ENCODE measurements at places on chromosomes 2 and 18. TPM values are rescaled to one million over a fixed set of nuclear protein-coding genes. Genes with fewer than 3 reads are reported as not detected.

The FZD7 gene
- total RNA-seq, result 0.97 TPM

DNA sequence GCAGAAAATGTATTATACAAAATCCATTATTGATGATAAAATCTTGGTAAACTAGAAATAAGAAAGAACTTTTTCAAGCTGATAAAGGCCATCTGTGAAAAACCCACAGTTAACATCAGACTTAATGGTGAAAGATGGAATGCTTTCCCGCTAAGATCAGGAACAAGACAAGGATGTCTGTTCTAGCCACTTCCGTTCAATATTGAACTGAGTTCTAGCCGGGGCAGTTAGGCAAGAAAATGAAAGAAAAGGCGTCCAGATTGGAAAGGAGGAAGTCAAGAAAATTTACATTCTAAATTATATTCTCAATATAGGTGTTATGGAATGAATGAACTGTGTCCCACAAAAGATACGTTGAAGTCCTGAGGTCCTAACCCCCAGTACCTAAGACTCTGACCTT is 39.1 kb upstream of the DTNB start:
- DNase-seq, result no peak

The AFF3 gene
- total RNA-seq, result 5.0 TPM

DNA sequence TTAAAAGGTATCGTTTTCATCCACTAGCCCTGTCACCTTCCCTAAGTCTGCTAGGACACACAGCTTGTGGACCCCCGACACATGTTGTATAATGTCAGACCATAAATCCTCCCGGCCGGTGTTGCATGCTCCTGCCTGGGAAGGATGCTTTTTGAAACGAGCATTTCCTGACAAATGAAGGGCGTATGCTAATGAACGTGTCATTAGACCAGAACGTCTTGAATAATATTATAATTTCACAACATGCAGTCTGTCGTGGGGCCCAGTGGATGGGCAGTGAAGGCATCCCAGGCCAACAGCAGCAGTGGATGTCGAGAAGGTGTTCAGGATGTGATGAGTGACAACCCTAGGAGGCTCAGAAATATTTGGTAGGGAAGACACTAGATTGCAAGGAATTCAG is 7.5 kb downstream of the CHRNA1 start:
- DNase-seq, result no peak

GRCh38 chr2:110789706-110790105 is 57.3 kb downstream of the ACOXL start:
- no peak for DNase-seq

GRCh38 chr2:179017773-179018357 is 32.1 kb downstream of the CCDC141 start:
- DNase-seq, result no peak

DNA sequence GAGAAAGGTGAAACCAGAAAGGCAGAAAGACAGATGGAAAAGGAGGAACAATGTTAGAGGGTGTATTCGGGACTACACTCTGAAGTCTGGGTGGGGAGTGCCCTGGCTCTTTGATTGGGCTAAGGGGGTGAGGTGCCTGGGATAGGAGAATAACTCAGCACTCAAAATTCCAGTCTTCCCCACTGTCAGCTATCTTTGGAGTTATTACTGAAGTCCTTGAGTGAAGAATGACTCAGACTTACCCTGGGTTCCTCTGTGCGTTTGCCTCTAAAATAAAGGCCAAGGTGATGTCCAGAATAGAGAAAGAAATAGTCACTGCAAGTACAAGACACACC is 151.8 kb upstream of the SERPINE2 start:
- no peak for DNase-seq

The DDX18 gene
- total RNA-seq, result 124 TPM

GRCh38 chr2:160509016-160509415 is 15.4 kb upstream of the RBMS1 start:
- DNase-seq, result no peak

DNA sequence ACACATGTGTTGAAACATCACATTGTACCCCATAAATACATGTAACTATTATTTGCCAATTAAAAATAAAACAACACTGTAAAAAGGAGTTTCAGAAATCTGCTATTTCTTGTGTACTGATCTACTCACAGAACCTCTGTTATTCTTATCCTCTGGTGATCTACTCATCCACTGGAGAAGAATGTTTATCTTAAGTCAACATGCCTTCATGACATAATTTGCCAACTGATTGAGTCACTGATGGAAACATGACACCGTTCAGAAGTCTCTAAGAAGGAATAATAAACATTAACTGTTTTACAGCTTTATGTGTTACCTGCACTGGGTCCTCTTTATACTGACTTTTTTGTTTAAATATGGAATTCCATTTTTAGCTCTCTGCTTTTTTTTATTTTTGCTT is 555.2 kb downstream of the DCDC2C start:
- DNase-seq, result no peak

- DNase-seq, result no peak
Measured at GRCh38 chr18:58302811-58303210, 258.8 kb downstream of the NEDD4L start.

GRCh38 chr2:123179526-123179925 is 845.6 kb upstream of the CNTNAP5 start:
- no peak for DNase-seq

DNA sequence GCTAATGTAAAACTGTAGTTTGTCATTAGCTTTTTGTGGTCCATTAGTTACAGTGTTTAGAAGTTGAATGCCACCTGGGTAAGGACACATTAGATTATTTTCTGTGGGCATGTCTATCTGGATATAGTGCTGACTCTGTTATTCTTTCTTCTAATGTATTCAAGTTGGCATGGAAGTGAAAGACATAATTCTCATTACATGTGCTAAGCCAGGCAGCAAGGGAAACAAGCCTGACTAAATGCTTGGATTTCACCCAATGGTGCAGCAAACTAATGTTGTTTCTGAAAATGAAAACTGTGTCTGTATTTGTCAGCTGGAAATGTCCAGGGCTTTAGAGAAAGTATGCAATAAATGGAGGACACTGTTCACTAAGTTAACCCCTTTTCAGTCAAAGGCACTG is 100.7 kb downstream of the NUP35 start:
- no peak for DNase-seq

GRCh38 chr2:219681694-219682300 is 54.4 kb downstream of the SLC4A3 start:
- no peak for DNase-seq

- no peak for DNase-seq
Measured at GRCh38 chr18:22164337-22165048, 4.9 kb upstream of the GATA6 start.

- DNase-seq, result no peak
Measured at GRCh38 chr2:230582851-230583283, 129.8 kb upstream of the CAB39 start.

The HDAC4 gene
- 28.3 TPM for total RNA-seq

GRCh38 chr2:164933671-164934189 is 21.6 kb downstream of the SLC38A11 start:
- no peak for DNase-seq

DNA sequence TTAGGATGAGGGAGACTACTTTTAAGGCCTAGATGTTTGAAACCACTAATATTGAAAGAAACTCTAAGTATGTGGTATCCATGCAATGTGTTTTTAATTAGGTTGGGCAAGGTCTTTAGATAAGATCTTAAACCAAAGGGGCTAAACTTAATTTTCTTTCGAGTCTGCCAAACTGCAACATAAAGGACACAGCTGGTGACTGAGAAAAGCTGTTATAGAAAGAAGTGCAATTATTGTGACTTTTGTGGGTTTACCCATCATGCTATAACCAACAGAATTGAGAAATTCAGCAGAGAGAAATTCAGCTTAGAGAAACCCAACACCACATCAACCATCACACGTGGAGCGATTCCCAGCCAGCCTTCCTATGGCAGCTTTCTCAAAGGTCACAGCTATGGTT is 119.5 kb upstream of the LMAN1 start:
- no peak for DNase-seq

- no peak for DNase-seq
Measured at GRCh38 chr2:207282916-207283315, 117.2 kb upstream of the KLF7 start.

- no peak for DNase-seq
Measured at GRCh38 chr2:9508931-9509330, 34.6 kb downstream of the IAH1 start.

DNA sequence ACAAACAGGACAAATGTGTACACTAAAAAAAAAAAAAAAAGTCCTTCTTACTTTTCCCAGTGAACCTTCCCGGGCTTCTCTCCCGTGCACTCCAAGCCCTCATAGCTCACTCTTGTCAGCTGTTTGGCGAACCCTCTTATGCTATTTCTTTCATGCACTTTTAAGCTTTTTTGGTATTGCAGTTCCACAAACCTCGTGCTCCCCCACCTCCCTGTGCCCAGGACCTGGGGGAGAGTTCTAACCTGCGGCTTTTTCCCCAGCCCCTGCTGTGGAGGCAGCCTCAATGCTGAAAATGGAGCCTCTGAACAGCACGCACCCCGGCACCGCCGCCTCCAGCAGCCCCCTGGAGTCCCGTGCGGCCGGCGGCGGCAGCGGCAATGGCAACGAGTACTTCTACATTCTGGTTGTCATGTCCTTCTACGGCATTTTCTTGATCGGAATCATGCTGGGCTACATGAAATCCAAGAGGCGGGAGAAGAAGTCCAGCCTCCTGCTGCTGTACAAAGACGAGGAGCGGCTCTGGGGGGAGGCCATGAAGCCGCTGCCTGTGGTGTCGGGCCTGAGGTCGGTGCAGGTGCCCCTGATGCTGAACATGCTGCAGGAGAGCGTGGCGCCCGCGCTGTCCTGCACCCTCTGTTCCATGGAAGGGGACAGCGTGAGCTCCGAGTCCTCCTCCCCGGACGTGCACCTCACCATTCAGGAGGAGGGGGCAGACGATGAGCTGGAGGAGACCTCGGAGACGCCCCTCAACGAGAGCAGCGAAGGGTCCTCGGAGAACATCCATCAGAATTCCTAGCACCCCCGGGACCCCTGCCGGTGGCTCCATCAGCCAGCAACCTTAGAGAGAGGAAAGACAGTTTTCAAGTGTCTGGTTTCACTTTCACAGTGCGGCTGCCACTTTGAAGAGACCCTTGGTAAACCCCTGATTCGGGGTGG is 826 bp downstream of the KCNE4 start:
- DNase-seq, result no peak

The XDH gene
- not detected for total RNA-seq

GRCh38 chr2:170221317-170222288 is 43.7 kb downstream of the MYO3B start:
- no peak for DNase-seq

DNA sequence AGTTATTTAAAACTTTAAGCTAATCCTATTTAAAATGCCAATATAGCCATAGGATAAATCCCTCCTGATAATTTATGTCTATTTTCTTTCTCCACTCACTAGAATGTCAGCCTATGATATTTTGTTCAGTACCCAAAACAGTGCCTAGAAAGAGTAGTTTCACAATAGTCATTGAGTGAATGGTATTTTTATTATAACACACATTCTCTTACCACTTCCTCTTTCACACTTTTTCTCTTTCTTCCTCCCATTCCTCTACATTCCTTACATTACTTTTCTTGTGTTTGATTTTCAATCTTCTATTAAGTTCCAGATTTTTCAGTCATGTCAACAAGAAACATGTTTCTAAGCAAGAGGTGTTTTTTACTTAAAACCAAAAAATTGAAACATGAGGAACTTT is 327.6 kb upstream of the UBE2E3 start:
- DNase-seq, result no peak

DNA sequence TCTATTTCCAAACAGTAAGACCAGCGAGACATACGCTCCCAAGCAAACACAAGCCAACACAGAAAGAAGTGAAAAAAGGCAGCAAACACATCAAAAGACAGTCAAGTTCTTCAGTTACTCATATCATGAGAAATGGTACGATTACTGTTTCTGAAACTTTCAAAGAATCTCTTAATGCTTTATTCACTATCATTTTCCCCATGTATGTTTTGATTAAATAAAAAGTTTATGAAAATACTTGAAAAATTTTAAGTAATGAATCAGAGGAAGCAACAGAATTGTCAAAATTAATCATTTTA is 114.9 kb downstream of the HDAC4 start:
- no peak for DNase-seq

GRCh38 chr18:74745633-74746403 is 148.1 kb downstream of the ZNF407 start:
- no peak for DNase-seq

The FSIP2 gene
- total RNA-seq, result 0.38 TPM

GRCh38 chr2:191611614-191612013 is 66.3 kb upstream of the NABP1 start:
- DNase-seq, result no peak

DNA sequence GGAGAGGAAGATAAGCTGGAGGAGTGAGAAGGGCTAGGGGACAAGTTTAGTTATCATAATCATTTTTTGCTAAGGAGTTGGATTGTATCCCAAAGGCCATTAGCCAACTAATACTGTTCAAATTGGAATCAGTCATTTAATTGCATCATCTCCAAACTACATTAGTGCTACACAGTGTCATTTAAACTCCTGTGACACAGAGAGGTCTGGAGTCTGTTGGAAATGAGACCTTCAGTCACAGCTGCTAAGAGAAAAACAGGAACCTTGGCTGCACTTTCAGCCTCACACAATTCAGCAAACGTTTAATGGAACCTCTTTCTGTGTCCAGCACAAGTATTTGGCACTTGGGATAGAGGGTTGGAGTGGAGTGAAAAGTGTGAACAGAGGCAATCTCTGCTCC is 175.5 kb upstream of the MGAT5 start:
- DNase-seq, result no peak

- no peak for DNase-seq
Measured at GRCh38 chr18:79884963-79885728, 66.3 kb downstream of the SLC66A2 start.

The HDLBP gene
- total RNA-seq, result 104 TPM

The TUBA3D gene
- total RNA-seq, result not detected

All from CD8-positive, alpha-beta T cell (primary cell).